ENCODE measurements at places on chromosomes 6 and 20. TPM values are rescaled to one million over a fixed set of nuclear protein-coding genes. Genes with fewer than 3 reads are reported as not detected.

DNA sequence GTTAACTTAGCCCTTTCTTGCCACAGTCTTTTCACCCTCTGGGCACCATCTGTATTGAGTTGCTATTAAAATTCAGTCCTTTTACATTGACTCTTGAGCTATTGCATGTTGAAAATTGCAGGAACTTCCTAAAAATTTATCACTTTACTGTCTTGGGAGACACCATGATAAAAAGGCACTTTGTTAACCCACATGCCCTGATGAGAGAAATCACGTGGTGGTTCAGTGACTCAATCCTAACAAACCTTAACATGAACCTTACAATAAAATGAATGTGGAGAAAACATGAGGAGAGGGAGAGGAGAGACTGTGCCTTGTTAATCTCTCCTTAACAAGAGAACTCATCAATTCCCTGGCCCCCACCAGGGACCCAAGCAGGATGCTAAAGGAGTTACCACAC is 30.8 kb downstream of the GSTA4 start:
- H3K27me3 ChIP-seq: no peaks in the 10 kb centered on the region
- H3K4me3 ChIP-seq: no peak overlapping the region
- H3K36me3 ChIP-seq: no peaks in the 10 kb centered on the region
- DNase-seq: no peak

GRCh38 chr20:24459733-24460132 is 9.7 kb upstream of the SYNDIG1 start:
- H3K4me1 ChIP-seq: peaks cover 6% of the 10 kb centered on the region
- H3K27ac ChIP-seq: no peak overlapping the region
- no peak for DNase-seq
- no peak overlapping the region for H3K4me3 ChIP-seq
- peaks cover 2% of the 10 kb centered on the region for H3K27me3 ChIP-seq

DNA sequence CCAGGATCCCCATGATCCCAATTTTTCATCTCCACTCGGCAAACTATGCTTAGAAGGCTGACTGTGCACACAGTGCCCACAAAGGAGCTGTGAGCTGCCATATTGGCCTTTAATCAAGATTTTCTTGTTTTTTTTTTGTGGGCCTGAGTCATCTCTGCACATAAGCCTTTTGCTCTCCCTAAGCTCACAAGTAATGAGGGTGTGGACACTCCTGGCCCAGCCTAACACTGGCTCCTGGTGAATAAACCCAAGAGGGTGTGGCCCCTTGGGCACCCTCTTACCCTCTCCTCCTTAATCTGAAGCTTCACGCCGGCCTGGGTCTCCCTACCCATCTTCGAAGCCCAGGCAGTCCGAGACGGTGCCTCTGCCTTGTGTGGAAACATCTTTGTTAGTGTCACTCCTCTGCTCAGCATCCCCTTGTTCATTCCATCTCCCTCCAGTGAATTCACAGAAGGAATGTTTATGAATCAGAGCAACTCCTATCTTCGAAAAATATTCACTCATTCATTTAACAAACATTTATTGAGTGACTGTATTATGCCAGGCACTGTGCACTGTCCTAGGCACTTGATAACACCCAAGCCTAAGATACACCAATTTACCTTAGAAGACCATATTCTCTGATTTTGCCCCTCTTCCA is 22.2 kb upstream of the MRPS10 start:
- peak overlapping the region; percentile 90 for H3K27ac ChIP-seq
- DNase-seq: peak; percentile 68
- H3K27me3 ChIP-seq: no peaks in the 10 kb centered on the region
- H3K4me1 ChIP-seq: peaks cover 29% of the 10 kb centered on the region
- H3K4me3 ChIP-seq: peak overlapping the region; percentile 24
- peaks cover 11% of the 10 kb centered on the region for H3K36me3 ChIP-seq

- DNase-seq: no peak
- no peak overlapping the region for H3K4me3 ChIP-seq
- H3K4me1 ChIP-seq: peaks cover 20% of the 10 kb centered on the region
- H3K27me3 ChIP-seq: no peaks in the 10 kb centered on the region
Observed at GRCh38 chr6:72816022-72816421, 194.2 kb downstream of the KCNQ5 start.

DNA sequence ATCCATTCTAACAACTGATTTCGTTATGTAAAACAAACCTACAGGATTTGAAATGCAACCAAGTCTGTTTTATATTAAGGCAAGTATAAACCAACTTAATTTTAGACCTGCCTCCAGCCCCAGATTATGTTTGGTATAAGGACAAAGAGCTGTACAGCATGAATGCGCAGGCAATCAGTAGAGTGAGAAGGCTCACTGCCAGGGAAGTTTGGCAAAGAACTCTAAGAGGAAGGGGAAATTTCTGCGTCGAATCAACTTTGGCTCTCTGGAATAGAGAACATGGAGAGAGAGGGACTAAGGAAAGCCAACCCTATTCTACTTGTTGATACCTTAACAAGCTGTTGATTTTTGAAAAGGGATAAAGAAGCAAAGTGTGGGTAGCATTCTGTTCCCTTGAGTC is 96.9 kb upstream of the FOXO3 start:
- H3K4me3 ChIP-seq: no peak overlapping the region
- H3K27ac ChIP-seq: no peak overlapping the region
- no peak for DNase-seq
- H3K4me1 ChIP-seq: no peaks in the 10 kb centered on the region

DNA sequence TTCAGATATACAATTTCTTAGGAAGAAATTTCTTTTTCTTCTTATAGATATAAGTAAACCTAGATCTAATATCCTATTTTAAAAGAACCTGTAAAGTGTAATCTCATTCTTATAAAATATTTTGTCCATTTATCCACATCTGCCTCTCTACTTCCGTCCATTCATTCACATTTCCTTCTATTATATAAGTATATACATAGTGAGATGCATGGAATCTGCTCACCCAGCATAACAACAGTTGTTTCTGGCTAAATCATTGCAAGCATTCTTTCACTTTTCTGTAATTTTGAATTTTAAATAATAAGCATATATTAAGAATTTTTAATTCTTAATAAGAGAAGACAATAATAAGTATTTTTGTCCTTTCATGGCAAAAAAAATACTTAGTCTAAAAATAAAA is 45.4 kb downstream of the CEP162 start:
- H3K27me3 ChIP-seq: no peaks in the 10 kb centered on the region
- DNase-seq: no peak
- H3K27ac ChIP-seq: no peak overlapping the region
- no peaks in the 10 kb centered on the region for H3K36me3 ChIP-seq
- H3K4me3 ChIP-seq: no peak overlapping the region

GRCh38 chr6:90285042-90285481 is 11.6 kb downstream of the BACH2 start:
- no peak overlapping the region for H3K4me3 ChIP-seq
- H3K27me3 ChIP-seq: no peaks in the 10 kb centered on the region
- H3K36me3 ChIP-seq: no peaks in the 10 kb centered on the region
- no peak for DNase-seq
- peaks cover 19% of the 10 kb centered on the region for H3K4me1 ChIP-seq

- no peaks in the 10 kb centered on the region for H3K36me3 ChIP-seq
- H3K27me3 ChIP-seq: no peaks in the 10 kb centered on the region
- H3K4me3 ChIP-seq: no peak overlapping the region
- no peaks in the 10 kb centered on the region for H3K4me1 ChIP-seq
Observed at GRCh38 chr6:27026361-27026760, 221.1 kb upstream of the PRSS16 start.

DNA sequence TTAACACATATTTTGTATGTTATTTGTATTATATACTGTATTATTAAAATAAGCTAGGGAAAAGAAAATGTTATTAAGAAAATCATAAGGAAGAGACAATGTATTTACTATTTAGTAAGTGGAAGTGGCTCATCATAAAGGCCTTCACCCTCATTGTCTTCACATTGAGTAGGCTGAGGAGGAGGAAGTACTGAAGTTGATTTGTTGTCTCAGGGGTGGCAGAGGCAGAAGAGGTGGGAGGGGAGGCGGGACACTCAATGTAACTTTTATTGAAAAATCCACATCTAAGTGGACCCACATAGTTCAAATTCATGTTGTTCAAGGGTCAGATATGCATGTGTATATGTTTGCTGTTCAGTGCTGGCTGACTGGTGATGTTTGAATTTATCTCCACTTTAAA is 210.2 kb upstream of the CITED2 start:
- peaks cover 20% of the 10 kb centered on the region for H3K4me1 ChIP-seq
- H3K4me3 ChIP-seq: no peak overlapping the region
- no peaks in the 10 kb centered on the region for H3K27me3 ChIP-seq
- H3K36me3 ChIP-seq: no peaks in the 10 kb centered on the region

- no peaks in the 10 kb centered on the region for H3K27me3 ChIP-seq
- H3K4me3 ChIP-seq: no peak overlapping the region
- H3K36me3 ChIP-seq: no peaks in the 10 kb centered on the region
- DNase-seq: no peak
- H3K27ac ChIP-seq: no peak overlapping the region
Observed at GRCh38 chr6:123953920-123954319, 150.3 kb downstream of the NKAIN2 start.

GRCh38 chr20:23966298-23966697 is 22.3 kb downstream of the GGTLC1 start:
- DNase-seq: no peak
- H3K4me3 ChIP-seq: no peak overlapping the region

- no peaks in the 10 kb centered on the region for H3K27me3 ChIP-seq
- DNase-seq: no peak
- H3K4me3 ChIP-seq: no peak overlapping the region
- H3K36me3 ChIP-seq: no peaks in the 10 kb centered on the region
- peaks cover 16% of the 10 kb centered on the region for H3K4me1 ChIP-seq
Observed at GRCh38 chr6:158237656-158238055, 69.5 kb downstream of the GTF2H5 start.

DNA sequence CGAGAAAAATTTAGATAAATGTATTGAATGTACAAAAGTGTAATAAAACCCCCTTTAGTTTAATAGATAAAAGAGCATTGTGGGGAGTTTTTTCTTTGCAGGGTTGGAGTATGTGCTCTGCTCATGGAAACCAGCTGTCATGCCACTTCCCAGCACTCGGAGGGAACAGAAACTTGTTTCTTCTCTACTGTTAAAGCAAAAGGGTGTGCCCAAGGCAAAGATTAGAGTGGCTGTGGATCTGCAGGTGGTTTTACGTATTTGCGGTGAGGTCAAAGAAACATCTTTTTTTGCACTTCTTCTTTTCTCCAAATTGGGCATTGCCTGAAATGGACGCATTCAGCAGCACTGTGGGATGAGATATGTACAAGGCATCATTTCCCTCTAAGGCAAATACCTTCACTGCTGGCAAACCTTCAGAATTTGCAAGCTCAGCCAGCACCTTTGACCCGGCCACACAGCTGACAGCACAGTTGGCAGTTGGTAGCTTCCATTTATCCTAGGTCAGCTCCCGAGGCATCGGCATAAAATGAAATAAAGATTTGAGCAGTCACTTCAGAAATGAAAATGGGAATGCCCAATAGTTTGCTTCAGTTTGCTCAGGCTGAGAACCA is 178.4 kb upstream of the EYA4 start:
- no peaks in the 10 kb centered on the region for H3K27me3 ChIP-seq
- no peak overlapping the region for H3K4me3 ChIP-seq
- DNase-seq: no peak
- H3K4me1 ChIP-seq: no peaks in the 10 kb centered on the region

GRCh38 chr6:143516690-143517446 is 5.3 kb upstream of the FUCA2 start:
- H3K27ac ChIP-seq: no peak overlapping the region
- no peaks in the 10 kb centered on the region for H3K4me1 ChIP-seq
- DNase-seq: no peak
- peaks cover 6% of the 10 kb centered on the region for H3K27me3 ChIP-seq

GRCh38 chr6:71138376-71138775 is 150.2 kb upstream of the OGFRL1 start:
- no peak overlapping the region for H3K27ac ChIP-seq
- H3K27me3 ChIP-seq: no peaks in the 10 kb centered on the region
- peaks cover 8% of the 10 kb centered on the region for H3K4me1 ChIP-seq
- DNase-seq: no peak
- no peaks in the 10 kb centered on the region for H3K36me3 ChIP-seq

- H3K27ac ChIP-seq: no peak overlapping the region
- H3K4me1 ChIP-seq: peaks cover 4% of the 10 kb centered on the region
- no peak overlapping the region for H3K4me3 ChIP-seq
- H3K36me3 ChIP-seq: no peaks in the 10 kb centered on the region
- no peak for DNase-seq
Observed at GRCh38 chr6:141989706-141989959, 143.1 kb upstream of the GJE1 start.

DNA sequence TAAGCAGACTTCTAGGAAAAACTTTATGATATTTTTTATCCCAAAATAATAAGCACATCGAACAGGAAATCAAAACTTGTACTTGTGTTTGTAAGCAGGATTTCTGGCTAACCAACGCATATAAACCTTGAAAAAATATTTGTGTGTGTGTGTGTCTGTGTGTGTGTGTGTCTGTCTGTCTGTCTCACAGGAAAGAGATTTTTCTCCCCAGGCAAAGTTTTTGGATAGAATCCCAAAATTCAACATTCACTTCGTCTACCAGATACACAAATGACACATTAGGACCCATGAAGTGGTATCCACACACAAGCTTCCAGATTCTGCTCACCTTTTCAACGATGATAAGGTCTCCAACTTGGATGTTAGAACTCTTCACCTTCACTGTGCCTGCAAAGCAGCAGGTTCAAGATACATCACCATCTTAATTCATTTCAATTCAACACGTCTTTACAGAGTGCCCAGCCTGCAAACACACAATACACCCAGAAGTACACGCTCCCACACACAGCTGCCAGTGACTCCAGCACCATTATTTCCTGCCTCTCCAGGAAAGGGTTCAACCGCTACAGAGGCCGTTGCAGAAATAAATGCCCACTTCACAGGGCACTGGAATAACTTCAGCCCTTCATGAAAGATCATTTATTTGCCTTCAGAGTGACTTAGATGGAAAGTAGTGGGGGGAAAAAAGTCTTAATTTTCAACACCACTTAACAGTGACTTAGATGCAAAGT is 70.9 kb downstream of the ATP9A start:
- H3K4me3 ChIP-seq: peak overlapping the region; percentile 43
- no peak for DNase-seq
- H3K27me3 ChIP-seq: no peaks in the 10 kb centered on the region
- H3K36me3 ChIP-seq: no peaks in the 10 kb centered on the region
- peaks cover 22% of the 10 kb centered on the region for H3K4me1 ChIP-seq

DNA sequence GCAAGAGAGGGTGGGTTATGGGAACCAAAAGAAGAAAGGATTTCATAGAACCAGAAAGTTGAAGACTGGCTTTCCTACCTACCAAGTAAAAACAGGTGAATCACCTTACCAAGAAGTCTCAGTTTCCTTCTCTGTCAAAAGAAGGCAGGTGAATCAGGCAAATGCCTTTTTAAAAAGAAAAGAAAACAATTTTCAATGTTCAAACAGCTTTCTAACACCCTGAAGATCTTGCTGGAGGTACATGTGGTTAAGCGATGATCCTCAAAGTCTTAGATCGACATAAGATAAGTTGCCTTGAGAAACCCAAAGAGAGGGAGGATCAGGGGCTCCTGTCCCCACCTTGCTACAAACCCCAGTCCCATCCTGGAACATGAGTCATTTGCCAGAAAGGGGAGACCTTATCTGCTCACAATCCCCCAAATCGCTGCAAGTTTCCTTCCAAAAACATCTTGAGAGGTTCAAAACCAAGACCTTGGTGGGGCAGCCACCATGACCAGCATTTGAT is 71.6 kb downstream of the NFATC2 start:
- no peak overlapping the region for H3K27ac ChIP-seq
- H3K27me3 ChIP-seq: peaks cover 19% of the 10 kb centered on the region
- no peak for DNase-seq
- H3K4me3 ChIP-seq: no peak overlapping the region
- no peaks in the 10 kb centered on the region for H3K36me3 ChIP-seq

The NOL4L gene
- 1.1 TPM for polyA plus RNA-seq

The PNPLA1 gene
- 0.32 TPM for polyA plus RNA-seq

The CST2 gene
- polyA plus RNA-seq: not detected

The PRDM13 gene
- not detected for polyA plus RNA-seq

The SIRPB1 gene
- polyA plus RNA-seq: 0.06 TPM

The TENT5A gene
- polyA plus RNA-seq: 1.2 TPM

The TRAPPC3L gene
- polyA plus RNA-seq: 0.28 TPM

The AVP gene
- not detected for polyA plus RNA-seq

The RBM24 gene
- polyA plus RNA-seq: 1.9 TPM

The WFDC10B gene
- polyA plus RNA-seq: not detected

The FAM209B gene
- polyA plus RNA-seq: 0.38 TPM

The SLC35D3 gene
- polyA plus RNA-seq: not detected

All from keratinocyte (primary cell).